GM13976 (cell line): ENCODE measurements at places on chromosomes 1 and 21.

GRCh38 chr21:43352568-43353281, 74.2 kb downstream of the SIK1 start:
- peak; percentile 82 for DNase-seq

DNA sequence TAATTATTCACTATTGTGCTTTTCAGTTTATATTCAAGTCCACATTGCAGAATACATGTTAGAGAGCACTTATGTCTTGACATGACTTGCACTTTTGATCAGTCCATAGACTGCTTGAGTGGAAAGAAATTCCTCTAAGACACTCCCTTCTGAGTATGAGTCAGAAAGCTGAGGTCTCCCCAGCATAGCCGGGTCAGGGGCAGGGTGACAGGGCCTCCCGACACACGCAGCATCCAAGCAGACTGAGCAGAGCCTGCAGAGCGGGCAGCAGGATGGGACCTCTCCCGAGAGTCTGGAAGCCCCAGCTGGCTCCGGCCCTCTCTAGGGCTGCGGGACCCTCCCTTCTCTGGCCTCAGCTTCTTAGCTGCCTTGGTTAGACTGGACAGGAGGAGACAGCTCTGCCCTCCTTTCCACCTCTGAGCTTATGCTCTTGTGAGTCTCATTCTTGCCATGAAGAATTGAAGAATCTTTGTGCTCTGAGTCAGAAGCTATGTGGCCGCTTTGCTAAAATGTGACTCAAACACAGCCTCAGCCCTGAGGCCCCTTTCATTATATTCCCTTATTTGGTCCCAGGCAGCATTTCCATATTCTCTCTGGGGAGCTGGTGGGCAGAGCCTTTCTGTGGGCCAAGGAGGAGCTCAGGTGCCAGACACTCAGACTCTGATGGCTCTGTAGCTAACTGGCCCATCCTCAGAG, 11.2 kb upstream of the CAPN2 start:
- no peak for DNase-seq

GRCh38 chr1:156885314-156885713, 8.2 kb upstream of the PEAR1 start:
- DNase-seq: no peak

DNA sequence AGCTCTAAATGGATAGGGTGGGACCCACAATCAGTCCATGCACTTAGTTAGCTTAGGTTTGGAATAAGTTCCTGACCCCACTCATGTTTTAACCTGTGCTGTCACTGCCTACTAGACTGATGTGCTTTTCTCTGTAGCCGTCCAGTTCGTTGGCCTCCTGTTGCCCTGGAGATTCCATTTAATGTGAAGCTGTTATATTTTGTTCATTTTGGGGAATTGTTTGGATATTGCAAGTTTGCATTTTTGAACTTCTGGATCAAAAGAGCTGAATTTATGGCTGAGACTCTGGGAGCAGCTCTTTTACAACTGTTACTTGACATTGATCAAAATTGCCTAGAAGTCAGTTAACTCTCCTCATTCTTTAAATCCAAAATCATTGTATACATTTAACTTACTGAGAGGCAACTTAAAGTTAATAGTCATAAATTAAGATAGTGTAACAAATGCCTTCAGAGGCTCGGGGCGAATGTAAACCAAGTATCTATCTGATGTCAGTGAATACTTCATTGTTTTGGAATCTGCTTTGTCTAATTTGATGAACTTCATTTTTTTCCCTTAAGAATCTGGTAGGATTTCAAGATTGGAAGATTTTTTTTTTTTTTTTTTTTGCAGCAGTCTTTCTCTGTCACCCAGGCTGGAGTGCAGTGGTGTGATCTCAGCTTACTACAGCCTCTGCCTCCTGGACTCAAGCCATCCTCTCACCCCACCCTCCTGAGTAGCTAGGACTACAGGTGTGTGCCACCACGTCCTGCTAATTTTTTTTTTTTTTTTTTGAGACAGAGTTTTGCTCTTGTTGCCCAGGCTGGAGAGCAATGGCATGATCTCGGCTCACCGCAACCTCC, 38.1 kb downstream of the MIGA1 start:
- DNase-seq: no peak

GRCh38 chr1:56576880-56577405, 2.4 kb downstream of the PLPP3 start:
- DNase-seq: peak; percentile 36

GRCh38 chr1:20202166-20202565, 15.8 kb upstream of the PLA2G2C start:
- DNase-seq: no peak

DNA sequence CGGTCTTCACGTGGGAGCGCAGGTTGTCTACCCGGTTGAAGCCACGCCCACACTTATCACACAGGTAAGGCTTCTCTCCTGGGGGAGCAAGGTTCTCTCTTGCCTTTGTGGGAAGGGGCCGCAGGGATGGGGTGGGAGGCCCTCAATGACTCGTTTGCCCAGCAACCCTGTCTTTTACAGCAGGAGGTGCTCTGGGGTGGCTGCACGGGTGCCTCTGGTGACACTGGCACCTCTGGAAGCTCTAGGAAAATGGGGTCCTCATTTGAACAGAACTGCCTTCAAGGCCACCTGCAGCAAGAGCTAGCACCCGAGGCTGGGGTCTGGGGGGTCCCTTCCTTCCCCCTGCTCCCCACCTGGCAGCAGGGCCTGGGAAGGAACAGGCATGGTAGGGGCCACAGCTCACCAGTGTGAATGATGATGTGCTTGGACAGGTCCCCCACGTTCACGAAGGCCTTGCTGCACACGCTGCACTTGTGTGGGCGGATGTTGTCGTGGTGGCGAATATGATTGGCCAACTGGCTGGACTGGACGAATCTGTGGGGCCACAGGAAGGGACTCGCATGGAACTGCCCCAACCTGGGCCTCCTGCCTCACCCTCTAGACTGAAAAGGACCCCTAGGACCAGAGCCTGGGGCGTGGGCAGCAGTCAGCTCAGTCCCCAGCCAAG, 33.1 kb downstream of the ZBTB17 start:
- DNase-seq: peak; percentile 30

- no peak for DNase-seq
Measured at GRCh38 chr1:21624571-21625389, 44.4 kb downstream of the RAP1GAP start.

- DNase-seq: no peak
Measured at GRCh38 chr1:39635205-39635870, 4.1 kb downstream of the HEYL start.

GRCh38 chr1:150151291-150152181, 1.8 kb downstream of the PLEKHO1 start:
- peak; percentile 52 for DNase-seq

- no peak for DNase-seq
Measured at GRCh38 chr1:176857632-176858031, 306.9 kb downstream of the ASTN1 start.

DNA sequence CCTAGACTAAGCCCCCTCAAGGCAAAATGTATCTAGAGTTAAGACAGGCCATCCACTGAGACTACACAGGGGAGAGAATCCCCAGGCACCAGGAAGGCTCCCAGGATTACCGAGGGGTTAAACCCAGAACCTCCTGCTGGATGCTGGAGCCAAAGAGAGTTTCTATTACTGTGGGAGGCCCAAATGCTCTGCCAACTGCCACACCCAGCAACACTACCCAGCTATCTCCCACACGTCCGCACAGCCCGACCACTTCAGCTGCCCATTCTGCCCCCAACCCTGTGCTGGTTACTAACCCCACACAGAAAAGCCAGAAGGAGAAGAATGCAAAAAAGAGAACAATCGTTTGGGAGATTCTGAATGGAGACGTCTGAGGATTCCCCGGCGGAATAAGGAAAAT, 63.6 kb downstream of the CD46 start:
- DNase-seq: no peak

GRCh38 chr1:232393010-232393409, 236.9 kb downstream of the SIPA1L2 start:
- DNase-seq: no peak

GRCh38 chr1:165634154-165634921, 3.3 kb downstream of the MGST3 start:
- no peak for DNase-seq

GRCh38 chr1:214067853-214068703, 80.3 kb downstream of the PROX1 start:
- DNase-seq: no peak

- DNase-seq: no peak
Measured at GRCh38 chr1:187110351-187110750, 281.6 kb downstream of the PLA2G4A start.

- no peak for DNase-seq
Measured at GRCh38 chr1:173467426-173467825, 9.7 kb upstream of the PRDX6 start.

DNA sequence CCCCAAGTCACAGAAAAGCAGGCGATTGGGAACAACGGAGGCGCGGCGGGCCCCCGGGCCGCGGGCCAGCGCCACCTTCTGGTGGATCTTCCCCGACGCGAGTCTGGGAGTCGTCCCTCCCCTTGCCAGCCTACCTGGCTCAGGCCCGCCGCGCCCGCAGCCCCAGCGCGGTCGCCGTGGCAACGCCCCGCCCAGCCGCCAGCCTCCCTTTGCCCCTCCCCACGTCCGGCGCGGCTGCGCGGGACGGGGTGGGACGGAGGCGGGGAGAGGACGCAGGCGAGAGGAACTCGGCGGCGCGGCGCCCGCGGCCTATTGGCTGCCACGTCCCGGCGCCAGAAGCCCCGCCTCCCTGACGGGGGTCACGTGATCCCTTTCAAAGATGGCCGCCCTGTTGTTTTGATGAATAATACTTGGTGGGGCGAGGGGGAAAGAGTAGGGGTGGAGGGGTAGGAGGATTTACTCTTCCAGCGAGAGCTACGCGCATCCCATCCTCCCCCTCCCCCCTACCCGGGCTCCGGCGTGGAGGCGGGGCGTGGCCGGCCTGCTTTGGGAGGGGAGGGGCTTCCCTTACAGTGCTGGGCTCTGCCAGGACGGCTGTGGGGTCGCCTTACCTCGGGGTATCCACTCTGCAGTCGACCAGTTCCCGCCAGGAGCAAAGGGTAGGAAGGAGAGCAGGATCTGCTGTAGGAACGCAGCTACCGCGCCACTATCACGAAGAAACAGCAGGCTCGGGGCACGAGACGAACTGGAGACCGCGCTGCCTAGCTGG, at the start of gene UBE4B:
Gene UBE4B (plus strand): TSS at position 369 of the 769 bp plus-strand sequence. CDS start 713 bp downstream, outside the sequence.
- peak; percentile 99 for DNase-seq

DNA sequence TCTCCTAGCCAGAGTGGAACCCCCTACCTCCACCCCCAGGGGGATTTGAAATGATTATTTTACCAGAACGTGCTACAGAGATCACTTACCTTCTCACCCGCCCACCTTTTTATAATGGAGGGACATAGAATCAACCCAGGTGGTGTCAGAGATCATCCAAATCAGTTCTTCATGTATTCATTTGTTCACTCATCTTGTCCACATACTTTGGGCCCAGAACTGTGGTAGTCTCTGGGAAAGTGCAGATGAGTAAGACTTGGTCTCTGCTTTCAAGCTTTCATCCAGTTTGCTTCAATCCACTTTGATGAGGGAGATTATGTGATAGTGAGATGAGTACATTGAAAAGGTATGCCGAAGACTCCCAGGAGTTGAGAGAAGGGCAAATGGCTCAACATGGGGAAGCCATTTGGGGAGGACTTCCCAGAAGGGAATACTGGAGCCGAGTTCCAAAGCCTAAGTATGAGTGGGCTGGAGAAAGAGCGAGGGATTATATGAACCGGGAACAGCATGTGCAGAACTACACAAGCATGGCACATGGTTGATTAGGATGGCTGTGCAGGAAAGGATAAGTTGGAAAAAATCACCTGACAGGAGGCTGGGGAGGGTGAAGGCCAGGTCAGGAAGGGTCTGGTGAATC, 1.9 kb downstream of the FGGY start:
- no peak for DNase-seq

GRCh38 chr1:27816921-27817630, 13.5 kb upstream of the PPP1R8 start:
- no peak for DNase-seq

DNA sequence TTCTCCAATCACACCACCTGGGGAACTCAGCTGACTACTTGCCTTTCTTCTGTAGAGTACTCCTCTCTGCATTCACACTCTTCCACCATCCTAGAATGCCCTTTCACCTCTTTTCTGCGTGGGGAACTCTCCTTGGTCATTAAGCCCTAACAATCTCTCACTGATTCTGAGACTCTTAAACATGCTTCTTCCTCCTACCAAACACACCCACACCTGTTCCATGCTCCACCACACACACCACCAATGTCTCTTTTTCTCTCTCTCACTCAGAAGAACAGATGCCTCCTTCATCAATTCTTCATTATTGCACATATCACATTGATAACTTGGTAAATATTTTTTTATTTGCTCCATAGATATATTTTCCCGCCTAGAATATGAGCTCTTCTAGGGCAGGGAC, 53.6 kb downstream of the WARS2 start:
- DNase-seq: no peak

- no peak for DNase-seq
Measured at GRCh38 chr1:59908084-59908483, 18.5 kb downstream of the CYP2J2 start.

- DNase-seq: peak; percentile 44
Measured at GRCh38 chr1:150066838-150067183, 765 bp upstream of the VPS45 start.

DNA sequence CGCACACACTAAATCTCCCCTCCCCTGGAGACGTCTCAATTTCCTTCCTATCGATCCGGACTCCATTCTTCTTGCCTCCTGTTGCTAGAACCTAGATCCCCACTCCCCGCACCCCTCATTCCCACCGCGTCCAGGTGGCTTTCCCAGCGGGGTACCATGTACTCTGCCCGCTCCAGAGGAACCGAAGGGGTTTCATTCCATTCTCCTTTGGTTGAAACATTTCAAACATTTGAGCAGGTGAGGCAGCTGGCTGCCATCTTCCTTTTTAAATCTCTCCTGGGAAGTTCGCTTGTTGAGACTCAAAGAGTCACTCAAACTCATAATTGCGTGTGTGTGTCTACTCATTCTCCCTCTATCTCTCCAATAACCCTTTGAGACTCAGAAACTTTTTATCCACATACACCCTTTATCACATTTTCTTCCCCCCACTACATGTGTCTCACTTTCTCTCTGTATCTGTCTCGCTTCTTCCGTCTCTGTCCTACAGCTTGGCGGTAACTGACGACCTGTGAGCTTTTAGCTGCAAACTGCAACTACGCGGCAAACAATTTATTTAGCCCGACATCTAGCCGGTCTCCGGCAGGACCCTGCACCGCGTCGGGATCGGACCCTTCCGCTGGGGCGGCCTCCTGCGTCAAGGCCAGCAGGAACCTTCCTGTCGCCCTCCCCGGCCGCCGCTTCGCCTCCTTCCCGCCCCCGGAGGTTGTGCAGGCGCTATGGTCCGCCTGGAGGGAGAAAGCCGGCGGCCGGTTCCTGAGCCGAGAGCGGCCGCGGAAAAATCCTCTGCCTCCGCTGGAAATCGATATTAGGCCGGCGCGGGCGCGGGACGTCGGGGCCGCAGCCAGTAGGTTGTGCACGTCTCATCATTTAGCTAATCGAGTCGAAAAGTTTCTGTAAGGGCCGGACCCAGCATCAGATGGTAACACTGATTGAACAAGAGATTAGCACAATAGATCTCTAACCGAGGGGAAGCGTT, 3.0 kb upstream of the FOXD3 start:
- DNase-seq: peak; percentile 31

DNA sequence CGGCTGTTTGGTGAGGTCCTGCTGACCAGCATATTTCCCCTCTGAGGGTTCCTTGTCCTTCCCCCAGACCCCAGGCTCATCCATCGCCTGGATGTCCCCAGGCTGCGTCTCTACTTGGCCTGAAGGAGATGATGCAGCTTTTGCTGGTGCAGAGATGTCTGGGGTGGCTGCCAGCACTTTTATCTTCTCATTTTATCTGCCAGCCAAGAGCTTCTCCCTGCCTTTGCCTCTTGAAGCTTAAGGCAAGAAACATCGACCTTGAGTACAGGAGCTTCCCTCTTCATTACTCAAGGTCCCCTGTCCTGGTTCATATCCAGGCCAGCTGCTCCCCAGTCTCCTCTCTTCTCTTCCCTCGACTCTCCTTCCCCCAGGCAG, 9.2 kb upstream of the H6PD start:
- no peak for DNase-seq

GRCh38 chr1:94702442-94702815, 117.7 kb upstream of the SLC44A3 start:
- no peak for DNase-seq
